ENCODE measurements at places on chromosomes 7 and 10. TPM values are rescaled to one million over a fixed set of nuclear protein-coding genes. Genes with fewer than 3 reads are reported as not detected.

DNA sequence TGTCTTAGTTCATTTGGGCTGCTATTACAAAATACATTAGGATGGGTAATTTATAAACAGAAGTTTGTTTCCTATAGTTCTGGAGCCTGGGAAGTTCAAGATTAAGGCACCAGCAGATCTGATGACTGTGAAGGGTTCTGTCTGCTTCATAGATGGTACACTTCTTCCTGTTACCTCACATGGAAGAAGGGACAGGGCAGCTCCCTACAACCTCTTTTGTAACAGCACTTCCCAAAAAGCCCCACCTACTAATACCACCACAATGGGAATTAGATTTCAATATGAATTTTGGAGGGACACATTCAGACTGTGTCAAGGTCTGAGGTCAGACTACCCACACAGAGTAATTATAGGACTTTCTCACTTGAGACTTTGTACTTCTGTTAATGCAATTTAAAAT, 260.3 kb downstream of the ARHGAP12 start:
- no peak for DNase-seq

GRCh38 chr7:129098409-129099084, 43.6 kb upstream of the TNPO3 start:
- DNase-seq, result no peak

GRCh38 chr10:88705958-88706357, at the start of gene LIPK:
Gene LIPK, plus strand, starts transcription at chr10:88706249. Its CDS starts 18,295 bp downstream, at chr10:88724544.
- DNase-seq, result no peak

Gene POMZP3
- 23.7 TPM for total RNA-seq

DNA sequence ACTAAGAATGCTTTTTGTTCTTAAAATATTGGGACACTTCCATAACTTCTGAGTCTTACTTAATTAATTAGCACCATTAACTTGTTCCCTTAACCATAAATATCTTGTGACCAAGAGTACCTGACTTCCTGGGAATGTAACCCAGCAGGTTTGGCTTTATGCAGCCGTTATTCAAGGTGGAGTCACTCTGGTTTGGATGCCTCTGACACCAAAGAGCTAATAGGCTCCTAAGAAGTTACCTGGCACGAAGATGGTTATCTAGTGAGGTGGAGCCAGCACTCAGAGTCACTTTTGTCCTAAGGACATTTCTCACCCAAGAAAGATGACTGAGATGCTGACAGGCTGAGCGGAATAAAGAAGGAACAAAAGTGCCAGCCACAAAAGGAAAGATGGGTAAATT, 172.3 kb downstream of the C1GALT1 start:
- DNase-seq, result no peak

GRCh38 chr10:32207544-32207943, 139.4 kb downstream of the EPC1 start:
- no peak for DNase-seq

Gene ASB4
- not detected for total RNA-seq

Gene OPN4
- total RNA-seq, result not detected

Gene NUPR2
- 2.8 TPM for total RNA-seq

Gene INSYN2A
- 0.31 TPM for total RNA-seq

Gene FFAR4
- 0.13 TPM for total RNA-seq

DNA sequence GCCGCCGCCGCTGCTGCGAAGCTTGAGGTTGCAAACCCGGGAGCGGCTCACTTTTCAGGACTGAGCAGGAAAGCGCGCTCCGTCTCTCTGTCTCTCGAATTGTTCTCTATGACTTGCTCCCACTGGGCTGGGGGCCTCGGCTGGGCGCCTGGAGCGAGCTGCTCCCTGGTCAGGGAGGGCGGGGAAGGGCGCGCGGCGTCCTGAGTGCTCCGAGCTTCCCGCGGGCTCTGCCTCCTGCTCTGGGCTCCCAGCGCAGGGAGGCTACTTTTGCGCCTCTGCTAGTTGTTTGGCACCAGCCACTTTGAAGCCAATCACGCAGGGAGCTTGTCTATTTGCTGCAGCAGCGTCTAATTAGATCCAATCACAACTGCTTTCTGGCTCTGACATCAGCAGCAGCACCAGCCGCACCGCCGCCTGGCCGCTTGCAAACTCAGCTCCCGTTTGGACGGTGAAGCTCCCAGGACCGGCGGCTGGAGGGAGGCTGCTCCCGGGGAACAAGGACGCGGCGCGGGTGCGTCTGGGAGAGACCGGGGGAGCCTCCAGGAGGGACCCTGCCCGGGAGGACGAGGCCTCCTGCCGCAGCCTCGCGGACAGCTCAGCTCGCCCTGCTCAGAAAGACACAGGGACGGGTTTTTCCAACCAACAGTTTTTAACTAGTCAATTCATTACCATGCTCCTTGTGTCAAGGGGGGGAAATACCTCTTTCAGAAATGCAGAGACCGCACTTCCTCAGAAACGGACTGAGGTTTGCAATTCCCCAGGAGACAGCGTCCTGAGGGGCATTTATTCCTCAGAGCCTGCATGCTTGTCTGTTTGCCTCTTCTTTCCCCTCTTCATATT, at the start of gene ADARB2:
TSS of gene ADARB2 (minus strand) at position 304 of the 840 bp plus-strand sequence.
- DNase-seq, result no peak

Gene ASB10
- total RNA-seq, result not detected

Gene CPN1
- total RNA-seq, result not detected

DNA sequence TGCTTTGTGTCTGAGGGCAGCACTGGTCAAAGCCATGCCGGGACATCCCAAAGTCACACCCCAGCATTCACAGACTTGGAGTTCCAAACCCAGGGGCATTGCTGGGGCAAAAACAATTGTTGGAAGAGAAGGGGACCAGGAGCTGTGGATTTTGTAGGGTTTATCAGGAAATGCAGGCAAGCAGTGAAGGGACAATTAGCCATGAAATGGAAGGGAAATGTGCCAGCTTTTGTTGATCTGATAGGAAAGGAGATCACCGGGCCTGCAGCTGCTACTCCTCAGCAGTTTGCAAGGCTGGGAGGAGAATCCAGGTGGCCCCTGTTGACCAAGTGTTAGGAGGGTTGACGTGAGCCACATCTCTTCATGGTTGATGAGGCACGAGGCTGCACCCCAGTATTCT, 2.5 kb upstream of the BRI3 start:
- DNase-seq, result no peak

DNA sequence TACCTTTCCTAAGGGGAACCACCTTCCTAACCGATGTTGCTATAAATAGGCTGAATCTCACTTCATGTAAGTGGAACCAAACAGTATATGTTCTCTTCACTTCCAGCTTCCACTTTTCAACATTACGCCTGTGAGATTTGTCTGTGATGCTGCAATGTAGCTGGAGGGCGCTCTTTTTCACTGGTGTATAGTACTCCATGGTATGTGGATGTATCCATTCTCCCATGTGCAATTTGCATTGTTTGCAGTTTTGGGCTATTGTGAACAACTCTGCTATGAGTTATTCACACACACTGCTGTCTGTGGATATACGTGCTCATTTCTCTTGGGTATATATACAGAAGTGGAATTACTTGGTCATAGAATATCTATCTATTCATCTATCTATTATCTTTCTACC, 75.9 kb upstream of the GNA12 start:
- no peak for DNase-seq

DNA sequence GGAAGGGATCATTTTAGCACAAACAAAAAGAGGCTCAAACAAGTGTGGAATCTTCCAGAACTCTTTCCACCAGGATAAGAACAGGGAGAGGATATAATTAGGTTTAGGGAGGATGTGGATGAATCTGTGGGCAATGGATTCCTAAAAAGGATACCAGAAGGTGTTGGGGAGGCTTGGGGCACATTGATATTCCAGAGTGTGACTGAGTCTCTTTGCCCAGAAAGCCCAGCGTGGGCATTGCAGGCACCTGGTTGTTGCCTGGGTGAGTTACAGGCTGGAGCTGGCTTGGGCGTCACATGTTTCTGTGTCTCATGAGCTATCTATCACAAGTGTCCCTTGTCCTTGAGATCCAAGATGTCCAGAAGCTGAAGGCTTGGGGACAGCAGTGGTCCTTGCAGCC, 3.3 kb downstream of the COL26A1 start:
- DNase-seq, result no peak

Gene CPA5
- 0.57 TPM for total RNA-seq

DNA sequence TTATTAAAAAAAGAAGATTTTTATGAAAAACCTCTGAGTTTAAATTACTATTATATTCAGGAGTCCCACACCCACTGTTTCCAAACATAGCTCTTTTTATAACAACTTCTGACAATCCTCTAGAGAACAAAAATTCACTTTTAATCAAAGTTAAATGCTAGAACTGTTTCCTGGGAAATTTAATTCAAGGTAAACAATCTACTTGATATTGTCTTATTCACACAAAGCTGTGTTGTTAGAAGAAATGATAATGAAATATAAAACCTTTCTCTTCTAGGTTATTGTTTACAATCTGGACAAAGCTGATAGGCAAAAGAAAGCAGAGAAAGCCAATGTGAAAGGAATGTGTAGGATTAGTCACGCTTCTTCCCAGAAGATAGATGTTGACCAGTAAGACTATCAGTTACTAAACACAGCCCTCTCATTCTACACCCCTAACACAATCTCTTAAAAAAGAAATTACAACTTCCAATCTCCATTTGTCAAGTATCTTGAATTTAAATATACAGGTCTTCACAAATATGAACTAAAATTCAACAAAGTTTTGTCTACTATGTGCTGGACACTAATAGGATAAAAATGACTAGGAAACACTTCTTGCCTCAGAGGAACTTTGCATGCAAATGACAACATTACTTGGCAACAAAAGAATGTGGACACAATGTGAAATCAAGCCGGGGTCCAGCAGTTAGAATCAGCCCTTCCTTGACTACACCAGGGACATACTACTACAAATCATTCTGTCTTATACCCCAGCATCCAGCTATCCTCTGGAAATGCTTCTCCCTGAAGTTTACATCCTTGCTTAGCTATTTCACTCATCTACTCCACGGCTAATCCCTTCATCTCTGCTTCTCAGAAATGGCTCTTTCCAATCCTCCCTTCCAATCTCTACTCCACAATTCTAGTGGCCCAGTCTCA, 123.7 kb downstream of the IMMP2L start:
- no peak for DNase-seq

Gene HOXA4
- total RNA-seq, result 9.4 TPM

GRCh38 chr10:101708870-101709269, 13.9 kb upstream of the FBXW4 start:
- DNase-seq, result no peak

GRCh38 chr10:3919709-3920308, 134.8 kb upstream of the KLF6 start:
- DNase-seq, result no peak

Gene C10orf67
- total RNA-seq, result not detected

DNA sequence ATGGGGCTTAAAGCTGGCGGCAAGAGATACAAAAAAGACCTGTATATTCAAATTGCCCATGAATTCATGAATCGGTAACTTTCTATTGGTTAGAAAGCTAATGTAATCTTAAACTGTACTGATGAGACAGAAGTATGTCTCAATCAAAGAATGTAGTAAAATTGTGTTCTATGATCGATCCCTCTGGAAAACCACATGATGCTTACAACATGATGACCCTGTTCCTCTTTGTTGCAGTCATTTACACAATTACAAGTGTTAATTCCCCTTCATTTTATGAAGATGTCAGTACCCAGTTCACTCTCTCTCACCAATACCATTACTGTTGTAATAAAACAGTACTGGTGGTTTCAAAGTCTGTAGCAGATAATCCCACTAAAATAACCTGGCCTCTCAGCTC, 10.1 kb downstream of the KIF5B start:
- DNase-seq, result no peak

GRCh38 chr10:79435271-79436065, 10.0 kb downstream of the ZCCHC24 start:
- DNase-seq, result peak; percentile 72

DNA sequence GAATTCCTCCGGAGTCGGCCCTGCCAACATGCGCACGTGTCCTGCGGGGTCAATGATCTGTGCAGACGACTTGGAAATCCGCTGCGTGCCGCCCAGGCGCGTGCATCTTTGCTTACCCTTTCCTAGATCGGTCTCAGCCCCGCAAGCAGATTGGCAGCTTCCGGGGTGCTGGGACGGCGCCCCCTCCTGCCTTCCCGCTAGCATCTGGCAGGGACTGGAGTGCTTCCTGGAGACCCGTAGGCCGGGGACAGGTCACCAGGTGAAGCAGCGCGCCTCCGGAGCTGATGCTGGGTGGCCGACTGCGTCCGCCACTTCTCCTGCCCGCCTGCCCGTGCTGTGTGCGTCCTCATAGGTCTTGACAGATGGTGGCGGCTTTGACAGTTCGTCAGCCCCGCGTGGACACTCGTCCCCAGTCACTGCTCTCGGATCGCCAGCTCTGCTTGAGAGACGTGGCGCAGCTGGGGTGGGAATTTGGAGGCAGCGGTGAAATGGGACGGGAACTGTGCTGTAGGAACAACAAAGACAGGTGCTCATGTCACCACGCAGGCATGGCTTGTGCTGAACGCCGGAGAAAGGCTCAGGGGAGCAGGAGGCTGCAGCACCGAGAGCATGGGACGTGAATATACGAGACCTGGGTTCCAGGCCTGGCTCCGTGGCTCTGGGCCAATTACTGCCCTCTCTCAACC, 21.9 kb upstream of the KCNK18 start:
- DNase-seq, result no peak

DNA sequence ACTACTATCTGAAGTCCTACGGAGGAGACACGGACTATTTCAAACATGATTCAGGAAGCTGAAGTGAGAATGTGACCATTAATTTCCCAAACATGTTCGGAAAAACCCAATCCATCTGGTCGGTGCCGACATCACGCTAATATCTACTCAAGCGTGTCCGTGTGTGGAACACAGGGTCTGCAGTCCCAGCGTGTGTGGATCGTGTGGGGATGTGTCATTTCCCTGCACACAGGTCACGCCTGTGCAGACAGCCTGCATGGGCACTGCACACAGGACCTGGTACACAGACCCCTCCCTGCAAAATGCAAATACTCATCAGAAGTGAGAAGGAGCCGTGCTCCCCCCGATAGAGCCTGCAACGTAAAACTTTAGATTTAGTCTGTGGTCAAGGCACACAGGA, 57.8 kb downstream of the CARD11 start:
- DNase-seq, result no peak

DNA sequence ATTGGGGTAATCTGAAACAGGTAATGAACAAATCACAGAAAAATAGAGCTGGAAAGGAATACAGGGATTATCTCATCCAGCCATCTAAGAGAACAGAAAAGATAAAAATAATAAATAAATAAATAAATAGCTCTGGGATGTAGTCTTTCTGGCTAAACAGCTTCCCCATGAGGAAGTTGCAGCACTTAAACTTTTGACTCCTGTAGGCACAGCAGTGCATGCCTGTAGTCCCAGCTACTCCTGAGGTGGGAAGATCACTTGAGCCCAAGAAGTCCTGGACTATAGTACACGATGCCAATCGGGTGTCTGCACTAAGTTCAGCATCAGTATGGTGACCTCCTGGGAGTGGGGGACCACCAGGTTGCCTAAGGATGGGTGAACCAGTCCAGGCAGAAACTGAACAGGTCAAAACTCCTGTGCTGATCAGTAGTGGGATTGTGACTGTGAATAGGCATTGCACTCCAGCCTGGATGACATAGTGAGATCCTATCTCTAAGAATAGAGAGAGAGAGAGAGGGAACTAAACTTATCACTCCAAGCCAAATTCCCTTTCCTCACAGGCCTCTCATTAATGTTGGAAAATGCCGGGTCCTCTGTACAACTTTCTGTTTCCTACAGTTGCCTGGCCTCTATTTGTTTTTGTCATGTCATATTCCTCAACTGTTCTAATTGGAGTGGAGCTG, 61.7 kb upstream of the CDK13 start:
- no peak for DNase-seq
